ENCODE measurements at places on chromosomes 11 and 22.

- no peak for DNase-seq
Observed at GRCh38 chr11:121715405-121715804, 262.6 kb upstream of the SORL1-AS1 start.

GRCh38 chr11:20397281-20397680, 9.8 kb downstream of the PRMT3 start:
- no peak for DNase-seq

DNA sequence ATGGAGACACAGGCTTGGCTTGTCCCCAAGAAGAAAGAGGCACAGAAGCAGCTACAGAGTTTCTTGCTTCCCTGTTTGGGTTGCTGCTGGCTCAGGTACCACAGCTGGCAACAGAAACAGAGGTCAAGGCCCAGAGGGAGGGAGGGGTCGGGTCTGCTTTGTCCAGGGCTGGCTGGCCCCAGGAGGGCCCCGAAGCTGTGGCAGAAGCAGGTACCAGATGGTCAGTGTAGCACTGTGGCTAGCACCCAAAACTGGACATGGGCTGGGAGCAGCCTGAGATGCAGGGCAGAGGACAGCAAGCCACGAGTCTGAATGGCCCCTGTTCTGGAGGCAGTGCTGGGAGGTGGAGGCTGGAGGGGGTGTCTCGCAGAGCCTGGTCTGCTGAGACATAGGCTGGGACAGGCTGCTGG, 52.3 kb upstream of the CCDC188 start:
- no peak for DNase-seq

DNA sequence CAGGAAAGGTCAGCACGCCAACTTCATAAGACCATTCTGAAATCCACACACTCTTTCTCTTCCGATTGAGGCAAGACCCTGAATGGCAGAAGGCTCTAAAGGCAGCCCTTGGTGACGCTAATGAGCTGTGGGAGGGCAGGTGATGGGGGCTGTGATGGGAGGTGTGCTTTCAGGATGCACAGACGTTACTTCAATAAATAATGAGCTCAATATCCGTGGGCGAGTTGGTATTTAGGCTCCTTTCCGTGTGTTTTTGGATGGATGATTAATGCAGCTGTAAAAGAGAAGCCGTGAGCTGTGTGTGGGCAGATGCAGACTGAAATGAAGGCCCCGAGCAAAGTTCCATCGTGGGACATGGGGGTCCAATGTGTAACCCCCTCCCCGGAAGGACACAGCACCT, 130.6 kb upstream of the CSNK2A3 start:
- DNase-seq, result no peak

DNA sequence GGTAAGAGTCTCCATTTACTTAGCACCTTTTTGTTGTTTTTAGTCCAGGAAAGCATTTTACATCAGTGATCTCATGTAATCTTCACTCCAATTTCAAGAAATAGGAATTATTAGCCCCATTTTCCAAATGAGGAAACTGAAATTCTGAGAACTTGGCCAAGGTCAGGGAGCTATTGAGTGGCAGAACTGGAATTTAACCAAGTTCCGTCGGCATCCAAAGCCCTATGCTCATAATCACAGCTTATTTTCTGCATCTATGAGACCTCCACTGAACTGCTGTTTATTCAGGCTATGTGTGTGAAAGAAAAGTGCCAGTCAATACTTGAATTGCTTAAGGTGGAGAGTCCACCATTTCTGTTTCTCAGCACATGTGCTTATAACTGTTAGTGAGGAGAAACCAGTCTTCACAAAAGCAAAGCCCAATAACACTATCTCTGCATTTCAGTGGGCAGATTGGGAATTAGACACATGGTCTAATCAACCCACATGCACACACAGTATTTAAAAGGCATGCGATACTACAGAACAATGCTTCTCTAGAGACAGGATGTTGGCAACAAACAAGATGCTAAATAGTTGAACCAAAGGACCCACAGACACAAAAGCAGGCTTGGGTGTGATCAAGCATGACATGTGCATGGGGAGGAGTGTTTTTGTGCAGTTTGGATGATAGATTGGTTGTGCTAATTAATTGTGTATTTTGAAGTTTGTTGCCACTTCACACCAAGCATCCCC, 780.6 kb downstream of the OPCML start:
- DNase-seq, result no peak

DNA sequence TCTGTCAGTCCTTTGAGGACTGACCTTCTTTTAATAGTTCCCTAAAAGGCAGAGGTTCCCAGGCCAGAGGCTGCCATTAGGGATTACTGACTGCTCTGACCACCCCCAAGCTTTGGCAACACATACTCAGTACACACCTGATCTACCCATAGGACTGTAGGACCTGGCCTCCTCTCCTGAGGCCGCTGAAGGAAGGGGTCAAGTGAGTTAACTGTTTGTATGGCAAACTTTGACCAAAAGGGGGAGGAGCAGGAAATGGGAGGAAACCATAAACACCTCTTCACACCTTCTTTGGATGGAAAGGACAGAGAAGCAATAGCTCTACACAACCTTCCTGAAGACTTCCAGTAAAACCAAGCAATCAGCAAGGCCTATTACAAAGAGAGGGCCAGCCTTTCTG, 104.0 kb downstream of the APOL5 start:
- no peak for DNase-seq

DNA sequence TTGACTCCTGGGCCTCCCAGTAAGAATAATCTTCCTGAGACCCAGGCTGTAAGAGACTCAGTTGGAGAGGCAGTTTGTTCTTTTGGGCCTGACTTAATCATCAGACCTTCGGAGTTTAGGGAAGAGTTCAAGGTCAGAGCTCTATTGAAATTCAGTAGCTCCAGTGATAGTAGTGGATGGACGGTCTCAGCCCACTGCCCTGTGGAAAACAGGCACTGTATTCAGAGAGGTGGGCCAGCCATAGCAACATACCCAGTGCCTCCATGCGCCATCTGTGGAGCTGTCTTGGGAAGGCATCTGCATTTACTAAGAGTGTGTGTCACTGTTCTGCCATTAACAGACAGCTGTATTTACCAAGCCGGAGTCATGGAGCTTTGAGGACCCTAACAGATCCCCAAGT, 2.9 kb downstream of the SMARCB1 start:
- DNase-seq, result no peak

GRCh38 chr11:59918480-59918879, 19.8 kb upstream of the OOSP1 start:
- DNase-seq, result no peak

- no peak for DNase-seq
Observed at GRCh38 chr11:126135235-126136176, 72.8 kb upstream of the CDON start.

Data from type B pancreatic cell (in vitro differentiated cells).